ENCODE measurements at places on chromosomes 3 and 15. TPM values are rescaled to one million over a fixed set of nuclear protein-coding genes. Genes with fewer than 3 reads are reported as not detected.

DNA sequence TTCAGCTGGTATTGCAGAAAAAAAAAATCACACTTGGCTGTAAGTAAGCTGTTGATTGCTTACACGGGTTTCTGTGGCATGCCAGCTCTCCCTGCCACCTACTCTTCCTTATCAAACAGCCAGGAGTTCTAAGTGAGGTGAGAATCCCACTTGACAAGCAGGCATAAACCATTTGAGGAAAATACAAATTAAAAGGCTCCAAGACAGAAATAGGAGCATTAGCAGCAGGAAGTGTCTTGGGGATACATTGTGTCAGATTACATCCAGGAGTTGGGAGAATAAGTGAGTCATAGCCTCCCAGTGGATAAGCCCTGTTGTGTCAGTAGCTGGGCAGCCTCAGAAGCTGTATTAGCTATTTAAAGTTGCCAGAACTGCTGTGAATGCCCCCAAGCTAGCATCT is 256.0 kb downstream of the CNTN4 start:
- DNase-seq: no peak

DNA sequence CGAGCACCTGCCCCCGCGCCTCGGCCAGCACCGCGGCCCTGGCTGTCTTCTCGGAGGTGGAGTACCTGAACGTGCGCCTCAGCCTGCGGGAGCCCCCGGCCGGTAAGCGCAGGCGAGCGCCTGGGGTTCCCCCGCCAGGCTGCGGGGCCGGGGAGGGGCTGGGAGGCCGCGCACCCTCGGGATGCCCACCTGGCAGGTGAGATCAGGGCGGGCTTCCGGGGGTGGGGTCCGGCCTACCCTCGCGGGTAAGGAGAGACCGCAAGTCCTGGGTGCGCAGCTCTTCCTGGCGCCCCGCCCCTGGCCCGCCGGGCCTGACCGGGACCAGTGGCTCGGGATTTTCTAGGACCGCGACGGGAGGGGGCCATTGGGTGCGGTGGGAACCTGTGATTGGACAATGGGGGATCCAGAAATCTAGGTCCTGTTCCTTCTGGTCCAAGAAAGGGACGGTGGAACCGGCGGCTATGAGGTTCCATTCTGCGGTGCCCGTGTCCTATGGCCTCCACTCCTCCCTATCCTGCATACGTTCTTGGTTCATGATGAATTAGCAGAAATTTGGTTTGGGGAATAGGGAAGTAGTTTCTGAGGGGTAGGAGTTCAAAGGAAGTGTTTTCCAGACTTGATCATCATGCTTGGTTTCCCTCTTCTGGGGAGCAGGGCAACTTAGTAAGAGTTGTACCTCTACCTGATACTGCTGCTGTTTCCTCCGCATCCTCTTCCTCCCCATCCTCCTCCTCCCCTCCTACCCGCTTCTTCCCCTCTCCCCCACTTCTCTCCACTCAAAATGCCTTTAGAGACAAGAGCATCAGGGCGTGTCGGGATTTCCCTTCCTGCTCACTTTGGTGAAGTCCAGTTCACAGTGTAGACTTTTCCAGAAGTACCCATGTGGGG is 808 bp downstream of the ARRDC4 start:
- DNase-seq: peak; percentile 17

DNA sequence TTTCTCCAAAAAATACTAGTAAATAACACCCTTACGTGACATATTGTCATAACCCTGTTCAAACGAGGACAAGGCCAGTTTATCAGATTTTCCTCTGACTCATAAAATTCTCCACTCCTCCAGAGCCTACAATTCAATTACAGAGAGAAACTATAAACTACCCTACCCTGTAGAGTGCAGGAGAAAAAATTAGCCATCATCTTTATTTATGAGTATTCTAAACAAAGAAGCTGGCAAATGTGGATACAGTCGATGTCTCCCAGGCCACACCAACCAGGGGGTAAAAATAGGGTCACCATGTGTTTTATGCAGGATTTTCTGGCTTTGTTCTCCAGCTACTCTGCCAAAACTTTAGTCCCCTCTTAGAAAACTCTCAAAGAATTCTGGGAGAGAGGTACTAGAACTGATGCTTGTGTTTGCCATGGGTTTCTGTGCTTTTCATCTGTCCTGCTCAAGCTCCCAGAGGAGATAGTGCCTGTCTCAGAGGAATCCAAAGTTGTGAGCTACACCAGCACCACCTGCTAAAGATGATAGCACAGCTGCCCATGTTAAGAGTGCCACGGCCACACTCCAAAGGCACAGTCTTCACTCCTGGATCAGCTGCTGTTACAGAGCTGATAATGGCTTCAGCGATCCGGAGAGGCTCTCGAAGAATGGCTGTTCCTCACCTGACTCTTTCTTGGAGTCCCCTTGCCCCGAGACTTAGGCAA is 150.2 kb downstream of the IMPG2 start:
- no peak for DNase-seq

GRCh38 chr15:52520421-52520820 is 8.3 kb downstream of the MYO5A start:
- DNase-seq: no peak

DNA sequence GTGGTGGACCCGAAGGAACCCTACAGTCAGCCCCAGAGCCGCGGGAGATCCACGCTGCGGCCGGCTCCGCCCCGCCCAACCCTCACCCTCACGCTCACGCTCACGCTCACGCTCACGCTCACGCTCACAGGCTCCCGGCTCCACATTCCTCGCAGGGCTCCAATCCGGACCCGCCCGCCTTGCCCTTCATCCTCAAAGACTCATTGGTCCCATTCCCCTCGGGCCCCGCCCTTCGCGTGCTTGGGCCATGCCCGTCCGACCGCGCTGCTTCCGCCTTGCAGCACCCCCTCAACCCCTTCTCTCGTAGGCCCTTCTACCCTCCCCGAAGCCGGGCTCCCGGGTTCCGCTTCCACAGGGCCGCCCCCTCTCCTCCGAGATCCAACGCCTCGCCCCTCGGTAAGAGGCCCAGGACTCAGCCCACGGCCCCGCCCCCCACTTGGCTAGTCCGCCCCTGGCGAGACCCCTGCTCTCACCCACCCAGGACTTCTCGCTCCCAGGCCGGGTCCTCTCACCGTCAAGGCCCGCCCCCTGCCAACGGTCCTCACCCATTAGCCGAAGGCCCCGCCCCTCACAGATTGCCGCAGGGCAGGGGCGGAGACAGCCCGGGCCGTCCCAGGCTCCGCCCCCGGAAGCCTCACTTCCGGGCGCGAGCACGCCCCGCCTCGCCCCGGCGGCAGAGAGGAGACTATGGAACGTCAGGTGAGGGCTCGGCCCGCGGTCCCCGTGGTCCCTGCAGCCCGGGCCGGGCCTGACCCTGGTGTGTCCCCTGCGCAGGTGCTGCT is at the start of gene APEH:
APEH (plus strand) TSS at position 637 of the 782 bp plus-strand sequence; CDS start at position 688, 51 bp downstream.
- DNase-seq: peak; percentile 99

The CLCN2 gene
- total RNA-seq: 2.9 TPM

GRCh38 chr3:85560088-85560785 is 601.4 kb downstream of the CADM2 start:
- no peak for DNase-seq

The FGF12 gene
- not detected for total RNA-seq

- no peak for DNase-seq
Measured at GRCh38 chr3:4404881-4405280, 62.2 kb downstream of the SUMF1 start.

- DNase-seq: no peak
Measured at GRCh38 chr3:67870477-67870876, 216.1 kb upstream of the SUCLG2 start.

- no peak for DNase-seq
Measured at GRCh38 chr15:70289191-70289955, 191.7 kb upstream of the TLE3 start.

DNA sequence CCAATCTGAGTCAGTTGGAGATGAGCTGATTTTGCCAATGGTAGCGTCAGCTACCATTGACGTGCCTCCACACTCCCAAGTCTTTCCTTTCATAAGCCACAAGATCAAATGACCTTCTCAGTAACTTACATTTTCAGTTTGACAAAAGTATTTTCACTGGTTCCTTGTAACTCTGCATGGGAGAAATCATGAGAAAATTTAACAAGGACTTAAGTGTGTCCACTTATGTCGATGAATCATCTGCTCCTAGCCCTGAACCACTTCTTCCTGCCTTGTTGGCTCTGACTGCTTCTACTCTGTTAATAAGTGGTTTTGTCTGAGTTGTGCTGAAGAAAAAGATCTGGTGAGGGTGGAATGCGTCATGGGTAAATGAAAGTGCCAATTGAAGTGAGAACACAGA is 101.2 kb downstream of the NFKBIZ start:
- DNase-seq: peak; percentile 22

The CHRM5 gene
- total RNA-seq: not detected
